ENCODE measurements at places on chromosomes 11 and 22.

DNA sequence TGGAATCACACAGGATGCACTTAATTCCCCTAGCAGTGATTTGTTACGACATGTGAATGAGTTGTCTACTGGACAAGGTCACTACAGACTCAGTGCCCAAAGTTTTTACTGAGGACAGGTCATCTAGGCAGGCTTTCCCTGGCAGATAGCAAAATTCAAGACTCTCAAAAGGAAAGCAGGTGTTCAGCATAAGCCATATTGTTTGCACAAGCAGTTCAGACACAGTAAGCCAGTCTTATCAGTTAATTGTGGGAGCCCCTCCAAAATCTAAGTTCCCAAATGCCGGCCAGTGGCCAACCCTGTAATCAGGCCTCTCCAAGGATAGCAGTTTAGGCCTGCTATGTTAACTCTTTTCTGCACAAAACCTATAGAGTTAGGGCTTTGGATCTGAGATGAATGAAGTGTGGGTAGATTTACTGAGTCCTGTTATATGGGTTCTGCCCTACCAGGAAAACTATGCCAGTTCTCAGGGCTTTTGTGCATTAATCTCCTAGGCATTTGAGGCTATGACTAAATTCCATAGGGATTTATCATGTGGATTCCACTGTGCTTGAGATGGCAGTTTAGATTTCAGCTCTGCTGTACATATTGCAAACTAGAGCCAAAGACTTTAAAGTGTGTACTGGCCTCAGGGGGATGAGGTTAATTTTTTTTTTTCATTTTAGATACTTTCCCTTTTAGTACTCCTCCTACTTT, 4.8 kb upstream of the ARHGEF12 start:
- DNase-seq, result no peak

- DNase-seq, result no peak
Observed at GRCh38 chr11:44899959-44900358, 50.7 kb downstream of the TP53I11 start.

GRCh38 chr11:117083011-117083935, 15.0 kb downstream of the SIK3 start:
- DNase-seq, result no peak

GRCh38 chr11:102727890-102728289, 3.1 kb upstream of the MMP8 start:
- DNase-seq, result no peak

- DNase-seq, result no peak
Observed at GRCh38 chr22:19664406-19664805, 49.9 kb upstream of the SEPTIN5 start.

DNA sequence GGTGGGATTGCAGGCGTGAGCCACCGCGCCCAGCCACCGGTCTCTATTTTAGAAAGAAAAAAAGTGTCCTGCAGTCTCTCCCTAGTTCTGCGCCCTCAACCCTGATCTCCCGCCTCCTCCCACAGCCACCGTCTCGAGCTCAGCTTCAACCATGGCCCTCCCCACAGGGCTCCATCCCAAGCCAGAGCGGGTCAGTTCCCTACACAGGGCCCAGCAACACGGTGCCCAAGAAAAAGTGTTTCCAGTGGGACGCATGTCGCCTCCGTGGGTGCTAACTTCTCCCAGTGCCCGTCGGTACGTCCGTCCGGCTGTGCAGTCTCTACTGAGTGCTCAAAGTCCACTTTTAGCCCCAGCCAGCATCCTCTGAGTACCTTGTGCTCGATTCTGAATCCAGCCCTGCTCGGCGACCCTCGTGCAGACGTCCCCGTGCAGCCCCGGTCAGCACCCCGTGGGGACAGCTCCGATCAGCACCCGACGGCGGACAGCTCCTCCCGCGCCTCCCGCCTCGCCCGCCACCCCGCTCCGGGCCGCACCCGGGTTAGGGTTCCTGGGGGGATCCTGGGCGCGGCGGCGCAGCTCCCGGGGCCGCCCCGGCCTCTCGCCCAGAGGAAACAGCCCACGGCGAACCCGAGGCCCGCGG, 657 bp upstream of the MAPK8IP2 start:
- no peak for DNase-seq

DNA sequence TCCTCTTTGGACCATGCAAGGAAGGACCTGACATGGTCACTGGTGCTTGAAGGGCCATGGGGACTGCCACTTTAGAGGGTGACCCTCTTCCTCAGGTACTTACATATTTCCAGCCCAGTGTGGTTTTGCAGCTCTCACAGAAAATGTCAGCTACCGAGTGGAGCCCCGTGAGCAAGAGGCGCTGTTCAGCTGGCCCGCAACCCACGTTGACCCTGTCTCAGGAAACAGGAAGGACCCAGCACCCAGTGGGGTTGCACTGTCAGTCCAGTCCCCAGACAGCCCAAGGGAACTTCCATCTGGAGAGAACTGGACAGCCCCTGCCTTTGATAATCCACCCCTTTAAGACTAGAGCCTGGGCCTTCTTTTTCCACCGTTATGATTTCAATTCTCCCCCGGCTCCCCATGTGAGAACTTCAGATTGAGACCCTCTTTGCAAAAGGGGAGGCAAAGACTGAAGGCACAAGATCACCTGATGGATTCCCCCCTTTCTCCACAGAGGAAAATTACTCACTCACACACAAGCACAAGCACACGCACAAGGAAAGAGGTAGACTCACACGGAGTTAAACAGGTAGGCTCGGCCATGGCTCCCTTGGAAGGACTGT, 3.4 kb downstream of the YPEL4 start:
- no peak for DNase-seq

GRCh38 chr22:39663751-39664150, 93.2 kb downstream of the CACNA1I start:
- no peak for DNase-seq

GRCh38 chr11:65744026-65744698, 23.6 kb upstream of the RNASEH2C start:
- DNase-seq, result no peak

- no peak for DNase-seq
Observed at GRCh38 chr22:37659897-37660708, 1.6 kb downstream of the PDXP start.

Data from substantia nigra (tissue), 51 donors.